ENCODE measurements at places on chromosomes 6 and 20.

DNA sequence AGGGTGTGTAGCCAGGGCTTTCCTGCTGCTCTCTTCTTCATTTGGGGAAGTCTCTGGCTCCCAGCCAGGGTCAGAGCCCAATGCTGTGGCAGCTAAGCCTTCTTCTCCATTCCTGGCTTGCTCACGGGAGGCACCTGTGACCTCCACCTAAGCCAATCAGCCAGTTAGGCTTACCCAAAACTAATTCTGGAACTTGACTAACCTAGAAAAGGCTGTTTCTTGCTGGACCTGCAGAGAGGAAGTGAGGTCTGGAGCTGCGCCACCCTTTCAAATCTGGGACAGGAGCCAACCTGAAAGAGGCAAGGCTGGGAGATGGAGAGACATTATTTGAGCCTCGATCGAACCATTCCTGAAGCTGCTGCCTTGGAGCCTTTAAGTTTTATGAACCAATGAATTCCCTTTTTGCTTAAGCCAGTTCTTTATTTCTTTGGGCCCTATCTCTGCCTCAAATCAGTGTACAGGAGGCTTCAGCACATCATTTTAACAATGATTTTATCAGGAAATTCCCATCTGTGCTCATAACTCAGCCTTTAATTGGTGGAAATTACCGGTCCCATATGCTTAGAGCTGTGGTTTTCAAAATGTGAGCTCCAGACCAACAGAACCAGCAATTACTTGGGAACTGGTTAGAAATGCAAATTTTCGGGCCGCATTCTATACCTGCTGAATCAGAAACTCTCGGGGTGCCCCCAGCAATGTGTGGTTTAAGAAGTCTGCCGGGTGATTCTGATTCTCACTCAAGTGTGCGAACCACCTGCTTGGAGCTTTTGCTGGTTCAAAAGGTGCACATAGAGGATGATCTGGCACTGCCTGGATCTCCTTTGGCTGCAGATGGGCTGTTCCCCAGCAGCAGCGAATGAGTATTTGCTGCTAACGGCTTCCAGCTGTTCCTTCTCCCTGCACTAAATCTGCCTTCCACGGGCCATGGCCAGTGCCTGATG, 97.4 kb upstream of the RNF24 start:
- DNase-seq: no peak

DNA sequence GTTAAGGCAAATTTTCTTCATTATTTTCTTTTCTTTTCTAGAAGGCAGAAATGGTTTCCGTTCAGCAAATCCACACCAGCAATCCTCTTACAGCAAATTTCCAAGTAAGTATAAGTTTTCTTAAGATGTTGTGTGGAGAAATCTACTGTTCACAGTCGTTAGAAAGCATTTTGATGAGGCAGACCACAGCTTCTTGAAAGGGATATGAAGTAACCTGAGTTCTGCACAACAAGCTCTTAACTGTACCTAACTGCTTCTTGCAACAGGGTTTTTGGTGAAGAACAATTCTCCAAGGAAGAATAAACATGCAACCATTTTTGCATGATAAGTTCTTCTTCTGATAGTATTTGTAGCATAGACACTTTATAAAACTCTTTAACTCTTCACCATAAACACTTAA, 45.3 kb upstream of the STXBP5 start:
- DNase-seq: no peak

DNA sequence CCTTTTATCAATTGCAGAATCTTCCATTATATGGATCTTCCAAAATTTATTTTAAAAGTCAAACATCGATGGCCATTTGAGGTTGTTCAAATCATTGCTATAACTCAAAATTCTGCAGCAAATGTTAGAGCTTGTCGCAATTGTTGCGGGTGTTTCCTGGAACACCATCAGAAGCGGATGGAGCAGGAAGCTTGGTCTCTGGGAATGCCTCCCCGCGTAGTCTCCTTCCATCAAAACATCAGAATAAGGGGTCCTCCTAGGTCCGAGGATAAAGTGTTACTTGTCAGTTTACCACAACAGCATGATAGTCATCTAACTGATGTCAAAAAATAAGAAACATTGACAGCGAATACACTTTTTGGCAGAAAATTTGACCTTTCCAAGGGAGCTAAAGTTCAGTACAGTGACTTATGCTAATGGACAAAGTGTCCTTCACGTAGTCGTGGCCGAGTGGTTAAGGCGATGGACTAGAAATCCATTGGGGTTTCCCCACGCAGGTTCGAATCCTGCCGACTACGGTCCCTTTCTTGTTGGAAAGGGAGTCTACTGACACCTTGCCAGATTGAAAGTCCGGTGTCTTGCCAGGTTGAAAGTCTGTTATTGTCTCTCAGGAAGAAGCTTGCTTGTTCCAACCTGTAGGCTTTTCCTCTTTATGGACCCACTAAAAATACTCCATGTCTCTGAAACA, 59.0 kb upstream of the ZNF184 start:
- peak; percentile 33 for DNase-seq

DNA sequence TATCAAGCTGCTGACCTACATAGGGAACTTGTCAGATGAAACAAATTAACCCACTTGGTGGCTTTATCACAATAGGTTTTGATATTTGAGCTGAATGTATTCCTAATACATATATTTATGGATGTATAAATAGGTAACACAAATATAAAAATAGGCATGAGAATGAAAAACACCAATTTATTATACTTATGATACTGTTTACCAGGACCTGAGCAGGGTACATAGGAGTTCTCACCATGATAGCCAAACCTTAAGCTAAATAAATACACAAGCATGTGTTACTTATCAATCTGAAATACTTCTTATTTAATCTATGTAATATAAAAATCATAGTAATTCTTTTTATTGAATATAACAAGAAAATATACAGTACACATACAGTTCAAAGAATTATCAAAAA, 25.0 kb downstream of the ASCC3 start:
- no peak for DNase-seq

DNA sequence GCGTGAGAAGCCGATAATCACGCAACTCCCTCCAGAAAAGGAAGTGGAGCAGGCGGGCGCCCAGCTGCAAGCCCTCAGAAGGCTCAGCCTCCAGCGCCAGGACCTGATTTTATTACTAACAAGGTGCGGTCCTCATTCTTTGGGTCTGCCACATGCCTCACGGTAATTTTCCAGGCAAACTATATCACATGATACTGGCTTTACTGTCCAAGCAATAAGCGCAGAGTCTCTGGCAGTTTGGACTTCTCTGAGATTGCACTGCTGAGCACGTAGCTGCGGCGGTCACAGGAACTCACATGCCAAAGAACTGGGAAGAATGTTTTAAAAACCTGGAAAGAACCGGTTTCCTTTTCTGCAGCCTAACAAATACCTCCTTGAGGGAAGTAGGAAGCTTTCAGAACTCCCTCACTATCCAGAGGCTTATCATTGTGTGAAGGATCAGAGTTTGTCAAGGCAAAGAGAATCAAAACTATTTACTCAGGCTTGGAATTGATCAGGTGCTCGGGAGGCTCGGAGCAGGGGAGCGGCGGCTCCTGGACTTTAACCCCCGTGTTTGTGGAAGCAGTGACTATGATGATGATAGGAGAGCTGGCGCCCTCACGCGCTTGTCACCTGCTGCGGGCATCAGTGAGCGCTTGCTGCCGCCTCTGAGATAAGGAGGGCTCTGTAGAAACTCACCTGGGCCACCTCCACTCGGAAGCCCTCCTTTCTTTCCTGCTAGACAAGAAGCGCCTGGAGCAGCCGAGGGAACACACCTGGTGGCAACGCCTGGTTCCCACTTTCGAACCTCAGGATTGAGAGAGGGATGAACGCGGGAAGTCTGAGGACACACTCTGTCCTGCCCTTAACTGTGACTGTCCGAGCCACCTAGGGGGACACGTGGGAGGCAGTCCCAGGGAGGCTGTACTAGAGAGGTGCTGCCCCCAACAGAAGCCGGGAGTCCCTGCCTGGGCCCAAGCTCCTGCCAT, 27.2 kb upstream of the SYNJ2 start:
- DNase-seq: no peak

- DNase-seq: no peak
Measured at GRCh38 chr20:22456109-22456508, 128.3 kb downstream of the FOXA2 start.

DNA sequence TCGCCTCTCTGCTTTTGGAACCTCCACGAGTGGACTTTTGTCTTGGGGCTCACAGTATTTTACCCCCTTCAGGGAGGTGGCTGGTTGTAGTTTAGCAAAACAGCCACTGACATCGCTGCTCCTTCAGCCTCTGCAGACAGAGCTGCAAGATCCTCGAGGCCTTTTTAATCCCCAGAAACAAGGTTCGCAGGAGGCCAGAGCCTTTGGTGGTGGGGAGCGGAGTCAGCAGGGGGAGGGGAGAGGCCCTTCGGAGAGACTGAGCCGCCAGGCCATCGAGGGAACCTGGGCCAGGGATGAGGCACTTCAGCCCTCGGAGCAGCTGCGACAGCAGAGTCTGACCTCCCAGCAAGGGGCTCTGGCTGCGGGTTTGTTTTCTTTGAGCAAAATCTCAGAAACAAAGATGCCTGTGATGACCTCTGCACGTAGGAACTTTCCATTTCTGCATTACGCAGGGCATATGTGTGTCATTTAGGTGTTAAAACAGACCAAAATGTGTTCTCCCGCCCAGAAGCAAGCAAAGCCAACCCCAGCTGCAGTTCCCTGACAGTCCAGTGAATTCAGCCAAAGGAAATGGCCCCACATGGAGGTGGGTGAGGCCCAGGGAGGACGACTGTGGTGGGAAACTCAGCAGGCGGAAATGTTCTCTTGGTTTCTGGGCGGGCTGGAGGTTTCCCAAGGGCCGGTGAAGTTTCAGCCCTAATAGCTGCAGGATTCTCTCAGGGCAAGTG, 171.2 kb upstream of the SULF2 start:
- DNase-seq: no peak

DNA sequence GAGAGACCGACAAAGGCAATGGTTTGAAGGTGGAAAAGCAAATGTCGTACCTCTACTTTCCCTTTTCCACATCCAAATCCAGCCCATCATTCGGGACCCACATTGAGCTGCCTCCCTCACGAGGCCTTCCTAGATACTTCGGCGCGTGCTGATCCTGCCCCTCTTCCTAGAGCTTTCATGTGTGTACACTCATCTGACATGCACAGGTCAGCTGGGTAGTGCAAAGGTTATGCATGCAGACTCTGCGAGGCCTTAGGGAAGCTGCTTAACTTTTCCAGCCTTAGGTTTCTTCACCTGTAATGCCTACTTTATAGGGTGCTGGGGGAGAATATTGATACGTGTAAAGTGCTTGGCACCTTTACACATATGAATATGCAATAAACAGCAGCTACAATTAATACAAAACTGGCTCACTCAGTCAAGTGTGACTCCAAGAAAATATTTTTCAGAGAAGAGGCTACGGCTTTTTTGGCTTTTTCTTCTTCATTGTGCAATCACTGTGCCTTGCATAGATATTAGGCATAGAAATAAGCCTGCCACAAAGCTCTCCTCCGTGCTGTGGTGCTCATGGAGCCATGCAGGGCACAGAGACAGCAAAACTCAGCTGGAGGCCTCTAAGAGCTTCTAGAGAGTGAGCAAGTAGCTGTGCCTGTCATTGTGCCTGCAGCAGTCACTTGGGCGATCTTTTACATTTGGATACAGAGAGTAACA, 3.6 kb upstream of the MANBAL start:
- DNase-seq: no peak

DNA sequence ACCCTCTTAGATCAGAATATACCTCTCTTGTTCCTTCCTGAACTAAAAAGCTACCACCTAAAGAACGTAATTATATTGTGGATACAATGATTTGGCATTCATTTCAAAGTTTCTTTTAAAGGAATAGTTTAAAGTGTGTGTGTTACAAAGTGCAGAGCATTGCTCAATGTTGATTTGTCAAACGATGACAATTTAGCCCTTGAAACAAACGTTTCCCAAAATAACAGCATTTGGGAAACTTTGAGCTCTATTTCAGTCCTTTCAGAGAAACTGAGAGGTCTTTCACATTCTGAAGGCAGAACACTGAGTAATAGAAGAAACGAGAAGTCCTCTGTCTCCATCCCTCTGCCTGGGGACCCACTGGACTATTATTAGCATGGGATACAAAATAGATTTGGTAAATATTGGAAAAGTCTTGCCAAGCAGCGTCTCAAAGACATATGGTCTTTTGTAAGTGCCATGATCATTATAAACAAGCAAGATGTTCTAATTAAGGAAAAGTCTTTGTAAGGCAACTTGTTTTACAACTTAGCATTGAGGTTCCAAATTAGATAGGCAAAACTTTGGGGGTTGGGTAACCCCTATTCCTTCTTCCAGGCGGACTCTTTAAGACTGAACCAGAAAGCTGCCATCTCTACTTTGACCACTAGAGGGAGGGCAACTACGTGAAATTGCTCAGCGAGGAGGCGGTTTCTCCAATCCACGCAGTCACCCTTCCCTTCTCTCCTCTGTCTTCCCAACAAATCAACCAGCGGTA, 208.8 kb downstream of the RNF144B start:
- DNase-seq: peak; percentile 78

GRCh38 chr20:58545565-58546415, 30.6 kb upstream of the APCDD1L start:
- DNase-seq: no peak

DNA sequence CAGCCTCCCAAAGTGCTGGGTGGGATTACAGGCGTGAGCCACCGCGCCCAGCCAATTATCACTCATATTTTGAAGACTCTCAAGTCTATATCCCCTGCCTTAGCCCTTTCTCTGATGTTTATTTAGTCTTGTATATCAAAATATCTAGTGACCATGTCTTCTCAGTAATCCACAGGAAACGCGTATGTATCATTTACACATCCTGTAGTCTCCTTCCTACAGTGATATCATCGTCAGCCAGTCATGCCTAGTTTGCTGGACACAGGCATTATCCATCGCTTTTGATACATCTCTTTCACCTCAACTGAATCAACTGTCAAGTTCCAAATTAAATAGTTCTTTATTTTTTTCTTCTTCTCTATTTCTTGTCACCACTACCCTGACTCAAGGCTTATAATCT, 223.7 kb downstream of the NKAIN2 start:
- DNase-seq: no peak

GRCh38 chr6:79605968-79606764, 25.0 kb upstream of the SH3BGRL2 start:
- DNase-seq: no peak

DNA sequence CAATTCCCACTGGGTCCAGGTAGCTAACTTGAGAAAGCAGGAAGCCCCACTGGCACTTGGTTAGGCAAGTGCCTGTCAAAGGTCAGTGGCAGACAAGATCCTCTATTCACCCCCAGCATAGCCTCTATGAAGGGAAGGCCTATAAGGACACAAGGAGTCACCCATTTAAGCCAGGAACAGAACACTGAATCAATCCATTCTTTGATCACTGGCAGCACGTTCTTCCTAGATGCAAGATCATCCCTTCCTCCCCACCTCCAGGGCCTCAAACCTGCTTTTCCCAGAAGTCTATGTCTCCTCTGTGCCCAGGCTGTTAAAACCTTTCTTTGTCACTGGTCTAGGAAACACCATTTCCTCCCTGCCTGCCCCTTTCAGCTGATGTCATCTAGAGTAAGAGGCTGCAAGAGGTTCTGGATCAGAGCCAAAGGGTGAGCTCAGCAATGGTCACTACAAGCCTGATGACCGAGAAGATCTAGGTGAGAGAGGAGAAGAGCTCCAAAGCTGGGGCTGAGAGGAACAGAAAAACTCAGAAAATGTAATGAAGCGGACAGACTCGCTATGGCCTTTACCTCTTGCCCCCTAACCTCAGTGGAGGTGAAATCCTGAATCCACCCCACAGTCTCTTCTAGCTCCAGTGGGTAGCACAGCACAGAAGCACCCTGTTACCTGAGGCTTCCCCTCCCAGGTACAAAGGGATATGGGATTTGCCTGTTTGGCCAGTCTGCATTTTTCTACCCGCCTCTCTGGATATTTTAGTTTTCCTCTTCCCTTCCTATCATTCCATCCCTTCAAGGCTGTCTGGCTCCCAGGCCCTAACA, 1.8 kb downstream of the GTPBP2 start:
- DNase-seq: no peak

GRCh38 chr6:27157459-27158315, 89.8 kb upstream of the PRSS16 start:
- peak; percentile 84 for DNase-seq

All from HAP-1 (cell line).